ENCODE measurements at places on chromosomes 5 and 9.
A peak's percentile ranks its signal among the peaks of the same experiment; 100 is the strongest.

DNA sequence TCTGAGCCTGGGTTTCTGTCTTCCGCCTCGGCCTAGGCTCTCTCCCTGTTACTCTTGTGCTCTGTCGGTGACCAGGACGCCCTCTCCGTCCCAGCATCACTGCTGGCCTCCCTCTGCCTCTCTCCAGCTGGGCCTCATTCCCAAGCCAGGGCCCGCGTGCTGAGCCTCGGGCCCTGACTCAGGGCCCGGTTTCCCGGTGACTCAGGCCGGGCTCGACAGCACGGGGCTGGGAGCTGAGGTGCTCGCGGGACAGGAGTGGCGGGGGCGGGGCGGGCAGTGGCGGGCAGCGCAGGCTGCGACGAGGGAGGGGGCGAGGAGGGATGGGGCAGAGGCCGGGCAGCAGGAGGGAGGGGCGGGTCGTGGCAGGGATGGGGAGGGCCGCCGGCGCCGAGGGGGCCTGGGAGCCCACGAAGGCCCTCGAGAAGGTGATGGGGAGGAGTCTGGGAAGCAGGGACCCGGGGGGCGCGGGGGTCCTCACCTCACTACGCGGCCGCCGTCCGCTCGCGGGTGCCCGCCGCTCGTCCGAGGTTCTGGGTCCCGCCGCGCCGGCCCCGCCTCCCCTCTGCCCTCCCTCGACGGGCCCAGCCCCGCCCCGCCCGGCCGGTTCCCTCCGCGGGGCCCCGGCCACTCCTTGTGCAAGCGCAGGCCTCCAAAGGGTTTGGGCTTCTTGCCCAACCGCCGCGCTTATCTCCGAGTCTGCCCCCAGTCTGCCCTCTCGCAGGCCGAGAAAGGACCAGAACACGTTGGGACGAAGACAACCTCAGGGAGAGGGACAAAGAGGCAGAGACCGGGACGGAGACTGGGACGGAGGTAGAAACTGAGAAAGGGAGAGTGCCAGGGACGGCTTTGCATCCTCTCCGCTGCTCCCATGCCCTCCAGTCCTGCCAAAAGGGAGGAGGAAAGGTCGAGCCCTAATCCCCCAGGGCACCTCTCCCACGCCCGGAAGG, at the start of gene ARAP3:
Gene ARAP3, minus strand, starts transcription at position 536 of the 947 bp plus-strand sequence. CDS start 1,744 bp downstream, outside the sequence.
- peak; percentile 74 for DNase-seq

DNA sequence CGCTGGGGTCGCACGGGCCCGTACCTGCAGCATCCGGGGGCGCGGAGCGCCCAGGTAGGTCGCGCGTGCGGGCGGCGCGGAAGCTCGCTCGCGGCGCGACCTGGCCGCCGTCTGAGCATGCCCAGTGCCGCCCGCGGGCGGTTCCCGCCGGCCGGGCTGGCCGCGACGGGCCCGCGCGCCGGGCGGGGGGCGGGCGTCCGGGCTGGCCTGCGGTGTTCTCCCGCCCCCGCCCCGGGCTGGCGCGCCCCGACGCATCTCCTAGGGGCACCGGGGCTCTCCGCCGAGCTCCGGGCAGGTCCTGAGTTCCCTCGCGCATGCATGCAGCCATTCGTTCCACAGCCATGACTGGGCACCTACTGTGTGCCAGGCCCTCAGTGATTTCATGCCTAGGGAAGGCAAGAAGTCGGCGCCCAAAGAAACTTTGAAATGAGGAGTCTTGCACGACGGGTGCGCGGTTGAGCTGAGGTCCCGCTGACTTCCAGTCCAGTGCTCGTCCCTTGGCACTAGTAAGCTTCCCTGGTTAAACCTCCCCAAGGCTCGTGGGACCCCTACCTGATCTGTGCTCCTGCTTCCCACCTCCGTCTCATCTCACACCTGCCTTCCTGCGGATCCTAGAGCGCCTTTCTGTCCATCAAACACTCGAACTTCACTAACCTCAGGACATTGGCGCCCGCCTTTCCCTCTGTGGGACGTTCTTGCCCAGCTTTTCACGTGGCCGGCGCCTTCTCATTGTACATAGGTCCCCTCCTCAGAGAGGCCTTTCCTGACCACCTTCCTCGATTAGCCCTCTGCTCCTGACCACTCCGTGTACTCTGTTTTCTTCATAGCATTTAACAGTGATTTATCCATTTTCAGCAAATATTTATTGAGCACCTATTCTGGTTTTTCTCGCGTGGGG, at the start of gene PTPN3:
Gene PTPN3, minus strand, starts transcription at position 113 of the 898 bp plus-strand sequence. CDS start 34,873 bp downstream, outside the sequence.
- peak; percentile 39 for DNase-seq

GRCh38 chr5:1756481-1756880, 43.2 kb downstream of the MRPL36 start:
- DNase-seq: no peak

GRCh38 chr5:40359832-40360231, 319.9 kb upstream of the PTGER4 start:
- DNase-seq: no peak

- peak; percentile 60 for DNase-seq
Observed at GRCh38 chr9:17082343-17083064, 52.3 kb upstream of the CNTLN start.

DNA sequence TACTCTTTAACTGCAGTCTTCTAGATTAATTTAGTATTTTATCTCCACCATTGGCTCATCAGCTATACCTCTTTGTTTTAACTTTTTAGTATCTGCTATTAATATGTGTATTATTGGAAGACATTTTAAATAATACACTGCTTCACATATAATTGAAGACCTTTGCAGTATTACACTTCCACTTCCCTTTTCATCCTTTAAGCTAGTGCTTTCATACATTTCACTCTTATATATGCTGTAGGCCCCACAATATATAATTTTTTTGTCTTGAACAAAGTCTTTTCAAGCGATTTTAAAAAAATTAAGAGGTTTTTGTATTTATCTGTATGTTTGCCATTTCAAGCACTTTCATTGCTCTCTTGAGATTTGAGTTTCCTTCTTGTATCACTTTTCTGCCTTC, 8.6 kb upstream of the LPCAT1 start:
- DNase-seq: no peak

DNA sequence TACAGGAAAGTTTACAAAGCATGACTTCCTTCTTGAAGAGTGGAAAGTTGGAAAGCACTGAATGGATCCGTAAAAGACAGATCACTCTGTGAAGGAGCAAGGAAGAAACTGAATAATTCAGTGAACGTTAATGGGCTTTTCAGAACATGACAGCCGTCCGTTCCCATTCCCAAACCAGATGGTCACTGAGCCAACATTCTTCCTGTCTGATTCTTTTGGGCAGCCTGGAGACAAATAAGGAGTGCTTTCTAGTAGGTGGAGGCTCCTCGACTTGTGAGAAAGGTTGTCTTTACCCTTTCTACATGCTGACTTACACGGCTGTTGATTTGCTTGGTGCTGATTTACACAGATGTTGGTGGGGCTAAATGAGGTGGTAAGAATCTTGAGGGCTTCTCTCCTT, 51.0 kb upstream of the PAPPA start:
- peak; percentile 16 for DNase-seq

DNA sequence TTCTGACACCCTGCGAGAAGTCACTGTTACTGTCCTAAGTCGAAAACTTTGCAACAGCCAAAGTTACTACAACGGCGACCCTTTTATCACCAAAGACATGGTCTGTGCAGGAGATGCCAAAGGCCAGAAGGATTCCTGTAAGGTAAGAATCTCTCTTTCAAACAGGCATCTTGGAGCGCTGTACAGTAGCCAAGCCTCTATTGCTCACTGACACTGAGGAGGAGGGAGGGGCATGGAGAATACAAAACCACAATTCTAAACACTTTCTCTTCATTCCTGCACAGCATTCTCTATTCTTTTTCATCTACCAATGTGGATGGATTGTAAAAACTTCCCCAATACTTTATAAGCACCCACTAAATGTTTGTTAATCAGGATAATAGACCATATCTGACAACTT, 7.4 kb downstream of the GZMK start:
- DNase-seq: no peak

- DNase-seq: peak; percentile 33
Observed at GRCh38 chr9:19102181-19102630, 498 bp downstream of the HAUS6 start.

- peak; percentile 77 for DNase-seq
Observed at GRCh38 chr5:115542086-115542485, 2.5 kb downstream of the FEM1C start.

- DNase-seq: no peak
Observed at GRCh38 chr5:115859378-115859777, 17.6 kb downstream of the AP3S1 start.

DNA sequence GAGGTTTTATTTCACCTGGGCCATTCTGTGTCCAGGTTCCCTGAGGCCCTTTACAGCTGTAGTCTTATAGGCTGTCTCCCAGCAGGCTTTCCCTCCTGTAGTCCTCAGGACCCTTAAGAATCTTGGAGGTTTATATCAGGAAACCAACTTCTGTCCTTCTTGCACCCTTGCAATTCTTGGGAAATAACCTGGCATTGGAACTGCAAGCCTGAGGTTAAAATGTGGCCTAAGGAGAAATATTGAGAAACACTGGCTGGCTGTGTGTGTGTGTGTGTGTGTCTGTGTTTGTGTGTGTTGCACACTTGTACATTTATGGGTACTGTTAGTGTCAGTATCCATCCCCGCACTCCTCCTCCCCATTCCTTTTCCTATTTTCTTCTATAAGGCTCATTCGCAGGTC, 168.9 kb downstream of the PAPPA start:
- DNase-seq: no peak

DNA sequence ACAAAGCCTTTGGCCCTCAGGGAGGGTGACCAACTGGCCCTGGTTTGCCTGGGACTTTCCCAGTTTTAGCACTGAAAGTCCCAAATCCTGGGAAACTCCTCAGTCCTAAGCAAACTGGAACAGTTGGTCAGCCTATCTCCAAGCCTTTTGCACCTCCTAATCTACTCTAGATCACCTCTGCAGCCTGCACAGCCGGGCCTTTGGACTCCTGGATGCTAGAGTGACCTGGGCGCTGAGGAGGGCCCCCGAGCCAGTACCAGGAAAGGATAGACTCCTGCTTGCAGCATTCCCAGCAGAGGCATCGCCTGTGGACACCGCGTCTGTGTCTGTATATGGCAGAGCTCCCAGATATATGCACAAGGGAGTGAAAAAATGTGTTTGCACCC, 15.1 kb downstream of the IRF1 start:
- no peak for DNase-seq

GRCh38 chr5:171520300-171521174, 101.1 kb downstream of the FGF18 start:
- peak; percentile 64 for DNase-seq

DNA sequence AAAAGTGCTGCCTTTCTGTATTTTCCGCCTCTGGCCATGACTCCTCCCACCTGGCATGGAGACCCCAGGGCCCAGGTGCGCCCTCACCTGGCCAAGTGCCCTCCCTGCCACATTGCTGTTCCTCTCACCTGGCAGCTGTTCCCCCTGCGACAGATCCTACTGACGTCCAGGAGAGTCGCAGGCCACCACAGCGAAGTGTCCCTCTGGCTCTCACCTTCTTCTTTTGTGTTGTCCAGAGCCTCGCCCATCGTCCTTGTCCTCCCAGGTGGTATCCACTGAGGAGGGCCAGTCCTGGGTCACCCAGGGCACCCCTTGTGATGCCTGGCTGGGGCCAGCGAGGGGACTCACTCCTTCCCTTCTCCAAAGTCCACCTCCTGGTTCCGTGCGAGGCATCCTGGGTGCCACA, 2.6 kb downstream of the NKD2 start:
- DNase-seq: no peak

DNA sequence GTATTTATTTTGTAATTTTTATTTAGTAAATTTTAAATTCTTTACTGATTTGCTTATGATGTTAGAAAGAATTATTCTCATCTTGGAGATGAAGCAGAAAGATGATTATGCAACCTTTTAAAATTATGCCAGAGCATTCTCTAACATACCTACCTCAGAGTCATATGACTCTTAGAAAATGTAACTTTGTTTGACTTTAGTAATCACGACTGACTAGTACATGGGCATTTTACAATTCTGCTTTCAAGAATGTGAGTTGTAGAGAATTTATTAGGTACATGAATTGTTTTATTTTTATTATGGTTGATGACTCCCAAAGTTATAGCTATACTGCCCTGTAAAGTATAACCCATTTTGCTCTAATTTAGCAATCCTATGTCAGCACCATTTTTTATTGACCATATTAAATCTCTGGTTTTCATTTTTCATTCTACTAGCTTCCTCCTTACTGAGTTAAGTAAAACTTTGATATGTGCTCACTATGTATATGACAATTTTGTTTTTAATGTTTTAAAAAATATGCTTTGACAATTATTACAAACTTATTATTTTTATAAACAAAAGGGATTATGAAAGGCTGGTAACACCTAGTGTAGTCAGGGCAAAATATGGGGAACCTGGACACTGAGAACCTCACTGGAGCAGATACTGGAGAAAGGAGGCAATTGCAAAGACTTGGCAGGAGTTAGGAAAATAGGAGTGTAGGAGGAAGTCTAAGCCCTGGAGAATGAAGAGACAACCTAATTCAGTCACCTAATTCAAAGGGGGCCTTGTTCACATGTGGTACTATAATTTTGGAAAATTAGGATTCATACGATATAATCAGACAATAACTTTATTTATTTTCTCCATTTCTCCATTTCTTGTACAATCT, 249.7 kb upstream of the DAB2 start:
- no peak for DNase-seq

DNA sequence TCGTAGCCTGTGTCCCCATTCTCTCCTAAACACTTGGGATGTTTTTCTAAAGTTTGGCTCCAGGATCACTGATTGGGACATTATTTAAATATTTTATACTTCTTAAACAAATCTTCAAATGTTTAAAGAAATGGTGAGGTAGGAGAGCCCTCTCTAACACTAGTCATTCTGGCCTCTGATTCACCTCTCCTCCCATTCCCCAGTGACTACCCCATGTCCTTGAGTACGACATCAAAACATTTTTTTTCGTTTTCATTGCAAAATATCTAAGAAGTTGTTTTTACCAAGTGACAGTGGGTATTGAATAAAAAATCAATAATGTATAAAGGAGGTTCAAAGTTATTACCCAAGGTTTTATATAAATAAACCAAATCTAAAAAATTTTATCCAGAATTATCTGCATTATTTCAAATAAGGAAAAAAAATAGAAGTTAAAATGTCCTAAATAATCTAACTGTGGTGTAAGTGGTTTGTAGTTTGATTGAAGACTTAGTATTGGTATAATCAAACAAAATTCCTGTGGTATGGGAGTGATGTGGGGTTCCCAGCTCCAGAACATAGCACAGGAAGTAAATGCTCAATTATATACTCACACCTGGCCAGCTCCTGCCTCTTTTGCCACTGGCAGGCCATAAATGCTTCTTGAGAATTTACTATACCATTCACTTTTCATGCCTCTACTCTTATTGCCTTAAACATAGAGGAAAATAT, 51.1 kb downstream of the MAST4 start:
- no peak for DNase-seq

GRCh38 chr5:140882591-140882899, 621 bp downstream of the PCDHA13 start:
- DNase-seq: no peak

GRCh38 chr5:1948111-1948510, 65.4 kb upstream of the IRX4 start:
- no peak for DNase-seq

GRCh38 chr9:36665387-36665786, 92.7 kb downstream of the MELK start:
- DNase-seq: no peak

- DNase-seq: peak; percentile 54
Observed at GRCh38 chr9:70607926-70608325, 193.5 kb upstream of the KLF9 start.
